Skin of body (tissue), 3 donors: ENCODE measurements at places on chromosomes 4 and X. TPM values are rescaled to one million over a fixed set of nuclear protein-coding genes. Genes with fewer than 3 reads are reported as not detected.

Gene USP17L24
- not detected for total RNA-seq

Gene ENPP6
- 0.39 TPM for total RNA-seq

DNA sequence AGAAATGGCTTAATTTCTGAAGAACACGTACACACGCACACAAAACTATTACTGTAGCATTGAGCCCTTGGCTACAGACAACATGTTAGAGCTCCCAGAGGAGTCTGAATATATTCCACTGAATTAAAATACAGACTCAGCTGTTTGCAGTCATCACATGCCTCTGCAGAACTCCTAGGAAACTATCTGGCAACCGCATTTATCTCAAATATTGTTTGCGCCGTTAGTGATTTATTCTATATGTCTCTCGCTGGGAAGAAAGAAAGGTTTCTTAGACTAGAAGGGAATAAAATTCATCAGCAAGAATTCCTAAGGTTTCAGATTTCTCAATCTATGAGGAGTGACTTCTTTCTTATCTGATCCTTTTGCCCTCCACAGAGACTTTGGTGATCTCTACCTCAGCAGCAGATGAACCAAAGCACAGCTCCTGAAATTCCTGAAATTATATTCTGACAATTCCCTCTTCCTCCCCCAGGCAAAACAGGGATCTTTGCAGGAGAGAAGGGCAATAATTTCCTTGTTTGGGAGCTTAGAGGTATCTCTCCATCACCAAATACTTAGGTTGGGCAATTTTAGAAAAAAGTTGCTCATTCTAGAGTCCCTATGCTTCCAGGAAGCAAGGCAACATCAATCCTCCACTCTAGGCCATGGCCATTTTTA lies 199.2 kb downstream of the APBB2 start:
- peak; percentile 76 for DNase-seq

DNA sequence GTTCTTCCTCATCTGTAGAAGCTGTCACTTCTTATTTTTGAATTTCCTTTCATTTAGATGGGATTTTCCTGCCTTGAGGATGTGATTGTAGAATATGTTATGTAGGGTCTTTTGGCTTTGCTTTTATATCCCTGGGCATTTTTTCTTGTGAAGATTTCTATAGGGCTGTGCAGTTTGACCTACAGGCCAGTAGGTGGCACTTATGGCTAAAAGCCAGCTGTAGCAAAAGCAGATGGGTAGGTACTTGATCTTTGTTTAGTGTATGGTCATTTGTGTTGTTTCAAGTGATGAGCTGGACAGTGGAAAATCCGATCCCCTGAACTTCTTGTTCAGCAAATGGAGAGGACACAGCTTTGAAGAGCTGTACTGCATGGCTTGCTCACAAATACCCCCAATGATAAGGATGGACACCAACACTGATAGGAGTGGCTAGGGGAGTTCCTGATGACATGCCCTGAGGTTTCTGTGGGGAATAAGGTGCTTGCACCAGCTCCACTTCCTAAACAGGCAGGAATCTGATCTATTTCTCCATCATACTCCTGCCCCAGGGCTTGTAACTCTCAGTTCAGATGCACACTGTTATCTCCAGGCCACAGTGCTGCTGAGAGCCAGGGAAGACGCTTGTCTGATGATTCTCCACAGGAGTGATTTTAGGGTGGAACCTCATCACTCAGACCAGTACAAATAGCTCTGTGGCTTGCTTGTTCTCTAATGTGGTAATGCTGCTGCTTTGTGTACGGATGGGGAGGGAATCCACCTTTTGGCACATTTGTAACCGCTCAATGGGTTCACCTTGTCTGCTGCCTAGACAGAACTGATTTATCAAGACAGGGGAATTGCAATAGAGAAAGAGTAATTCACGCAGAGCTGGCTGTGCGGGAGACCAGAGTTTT lies 417.1 kb upstream of the MAGEB16 start:
- no peak for DNase-seq

- DNase-seq: no peak
These were observed 178.0 kb downstream of the DCLK2 start for GRCh38 chr4:150256225-150256620.

DNA sequence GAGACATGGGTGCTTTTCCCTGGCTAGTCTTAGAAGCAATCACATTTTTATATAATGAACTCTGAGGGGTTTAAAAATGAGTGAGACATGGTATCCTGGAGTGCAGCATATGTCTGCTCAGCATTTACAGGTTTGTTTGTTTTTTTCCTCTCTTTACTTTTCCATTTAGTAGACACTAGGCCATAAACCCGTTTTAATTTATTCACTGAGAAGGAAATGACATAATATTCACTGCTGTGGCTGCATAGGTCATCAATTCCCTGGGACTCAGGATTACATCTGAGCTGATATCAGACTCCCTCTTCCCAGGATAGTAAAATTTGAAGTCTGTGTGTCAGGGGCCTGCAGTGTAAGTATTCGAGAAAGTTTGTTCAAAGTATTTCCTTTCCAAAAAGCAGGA lies 178.9 kb upstream of the SPRY1 start:
- DNase-seq: no peak
